ENCODE measurements at places on chromosomes 5 and 9.

DNA sequence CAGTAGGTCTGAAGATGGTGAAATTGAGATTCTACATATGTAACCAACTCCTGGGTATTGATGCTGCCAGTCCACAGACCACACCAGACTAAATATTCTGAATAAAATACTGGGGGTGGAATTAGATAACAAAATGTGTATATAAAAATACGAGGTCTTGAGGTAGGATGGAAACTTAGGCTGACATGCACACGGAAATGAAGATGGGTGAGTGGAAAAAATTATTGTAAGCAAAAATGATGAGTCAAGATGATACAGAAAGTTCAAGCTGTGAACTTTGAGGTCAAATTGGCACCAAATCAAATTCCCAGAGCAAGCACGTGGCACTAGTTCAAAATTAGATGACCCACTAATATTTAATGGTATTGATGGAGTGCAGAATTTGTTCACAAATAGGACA lies 713.4 kb upstream of the ACO1 start:
- DNase-seq = no peak

DNA sequence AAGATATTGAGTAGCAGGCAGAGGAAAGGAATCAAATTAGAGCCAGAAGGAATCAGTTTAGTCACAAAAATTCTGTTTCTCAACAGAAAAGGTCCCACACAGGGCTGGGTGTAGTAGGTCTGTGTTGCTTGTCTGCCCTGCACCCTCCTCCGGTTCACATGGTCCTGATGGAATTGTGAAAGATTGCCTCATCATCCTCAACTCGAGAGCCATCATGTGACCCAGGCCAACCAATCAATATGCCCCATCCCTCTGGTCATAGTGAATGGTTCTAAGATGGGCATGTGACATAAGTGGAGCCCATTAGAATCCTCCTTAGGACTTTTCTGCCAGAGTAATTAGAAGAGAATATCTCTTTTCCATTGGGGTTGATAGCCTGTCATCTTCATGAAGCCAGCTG lies 56.7 kb upstream of the RAD23B start:
- DNase-seq = no peak

DNA sequence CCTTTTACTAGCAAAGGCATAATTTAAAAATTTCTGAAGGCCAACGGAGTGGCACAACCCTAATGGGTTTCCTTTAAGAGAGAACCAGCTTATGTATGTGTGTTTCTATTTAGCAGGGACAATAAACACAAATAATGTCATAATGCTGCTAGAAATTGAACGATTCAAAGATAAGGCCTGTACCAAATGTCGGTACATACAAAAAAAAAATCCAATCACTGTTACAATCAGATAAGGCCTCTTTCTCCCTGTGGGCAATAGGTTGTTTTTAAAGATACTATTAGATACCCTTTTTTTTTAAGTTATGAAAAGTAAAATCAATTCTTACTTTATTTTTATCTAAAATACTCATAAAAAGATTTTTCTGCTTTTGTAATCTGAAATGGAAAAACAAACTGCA lies 821.0 kb downstream of the PRELID2 start:
- DNase-seq = no peak

DNA sequence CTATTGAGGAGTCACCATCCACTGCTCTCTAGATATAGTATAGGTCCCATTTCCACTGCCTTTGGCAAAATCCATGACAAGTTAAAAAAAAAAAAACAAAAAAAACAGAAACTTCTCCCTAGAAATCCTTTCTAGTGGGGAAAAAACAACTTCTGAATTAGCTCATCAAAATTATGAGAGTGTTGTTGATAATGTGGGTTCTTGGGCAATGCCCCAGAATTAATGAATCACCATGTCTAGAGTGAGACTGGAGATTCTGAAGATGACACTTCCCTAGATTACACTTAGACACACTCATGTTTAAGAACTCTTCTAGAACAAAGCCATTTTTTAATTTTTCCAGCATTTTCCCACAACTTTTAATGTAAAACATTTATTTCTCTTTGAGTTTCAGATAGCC lies 728.0 kb upstream of the C9orf72 start:
- DNase-seq = no peak

- DNase-seq = no peak
These were observed 14.3 kb downstream of the GAPT start for GRCh38 chr5:58505502-58505901.

GRCh38 chr5:37841203-37841602 lies 1.4 kb upstream of the GDNF start:
- no peak for DNase-seq

DNA sequence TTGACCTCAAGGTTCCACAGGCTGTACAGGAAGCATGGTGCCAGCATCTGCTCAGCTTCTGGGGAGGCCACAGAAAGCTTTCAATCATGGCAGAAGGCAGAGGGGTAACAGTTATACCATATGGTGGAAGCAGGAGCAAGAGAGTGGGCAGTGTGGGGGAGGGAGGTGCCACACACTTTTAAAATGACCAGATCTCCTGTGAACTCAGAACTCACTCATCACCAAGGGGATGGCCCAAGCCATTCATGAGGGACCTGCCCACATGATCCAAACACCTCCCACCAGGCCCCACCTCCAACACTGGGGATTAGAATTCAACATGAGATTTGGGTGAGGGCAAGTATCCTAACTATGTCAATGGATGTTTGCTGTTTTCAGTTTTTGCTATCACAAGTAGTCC lies 16.2 kb downstream of the CYFIP2 start:
- no peak for DNase-seq

DNA sequence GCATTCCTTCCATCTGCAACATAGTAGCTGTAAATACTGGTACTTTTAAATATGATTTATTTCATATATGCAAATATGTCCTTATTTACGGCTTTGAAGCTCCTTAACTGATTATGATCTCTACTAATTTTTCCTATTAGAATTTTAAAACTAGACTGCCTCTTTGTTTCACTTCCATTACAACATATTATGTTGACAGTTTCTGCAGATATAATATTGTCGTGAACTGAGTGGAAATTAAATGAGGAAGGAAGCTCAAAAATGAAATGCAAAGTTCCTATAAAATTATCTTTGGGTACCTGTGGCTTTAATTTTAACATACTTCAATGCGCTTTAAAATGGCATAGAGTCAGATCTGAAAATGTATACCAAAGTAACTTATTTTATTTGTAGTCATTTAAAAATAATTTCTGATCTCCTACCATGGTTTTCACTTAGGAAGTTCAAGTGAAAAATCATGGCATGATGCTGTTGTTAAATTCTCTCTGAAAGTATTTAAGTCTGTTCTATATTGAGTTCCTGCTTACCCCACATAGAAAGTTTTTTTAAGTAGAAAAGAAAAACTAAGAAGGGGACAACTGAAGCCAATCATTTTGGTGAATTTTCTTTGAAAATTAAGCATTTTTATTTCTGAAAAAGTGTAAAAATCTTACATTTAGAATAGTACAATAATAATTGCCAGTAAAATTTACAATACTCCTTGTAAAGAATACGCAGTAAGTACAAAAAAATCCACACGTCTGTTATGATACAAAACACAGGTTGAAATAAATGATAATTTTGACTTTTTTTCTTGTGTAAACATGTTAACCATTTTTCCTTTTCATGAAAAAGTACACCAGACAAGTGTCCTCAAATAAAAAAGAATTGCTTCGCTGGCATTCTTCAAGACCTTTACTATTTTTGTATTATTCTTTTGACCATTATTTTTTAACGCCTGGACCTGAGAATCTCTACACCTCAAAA lies 2.6 kb downstream of the FOXD1 start:
- no peak for DNase-seq

GRCh38 chr9:95103871-95104580 lies 213.5 kb downstream of the FANCC start:
- DNase-seq = no peak

- DNase-seq = no peak
These were observed 279.2 kb downstream of the PIK3R1 start for GRCh38 chr5:68494771-68495170.

- DNase-seq = no peak
These were observed at the start of gene GGTA1 for GRCh38 chr9:121499427-121500164. TSS of gene GGTA1 (minus strand) at chr9:121499844. CDS start at chr9:121467922, 31,922 bp downstream.

- DNase-seq = no peak
These were observed 102.9 kb downstream of the GCNT1 start for GRCh38 chr9:76561900-76562299.

DNA sequence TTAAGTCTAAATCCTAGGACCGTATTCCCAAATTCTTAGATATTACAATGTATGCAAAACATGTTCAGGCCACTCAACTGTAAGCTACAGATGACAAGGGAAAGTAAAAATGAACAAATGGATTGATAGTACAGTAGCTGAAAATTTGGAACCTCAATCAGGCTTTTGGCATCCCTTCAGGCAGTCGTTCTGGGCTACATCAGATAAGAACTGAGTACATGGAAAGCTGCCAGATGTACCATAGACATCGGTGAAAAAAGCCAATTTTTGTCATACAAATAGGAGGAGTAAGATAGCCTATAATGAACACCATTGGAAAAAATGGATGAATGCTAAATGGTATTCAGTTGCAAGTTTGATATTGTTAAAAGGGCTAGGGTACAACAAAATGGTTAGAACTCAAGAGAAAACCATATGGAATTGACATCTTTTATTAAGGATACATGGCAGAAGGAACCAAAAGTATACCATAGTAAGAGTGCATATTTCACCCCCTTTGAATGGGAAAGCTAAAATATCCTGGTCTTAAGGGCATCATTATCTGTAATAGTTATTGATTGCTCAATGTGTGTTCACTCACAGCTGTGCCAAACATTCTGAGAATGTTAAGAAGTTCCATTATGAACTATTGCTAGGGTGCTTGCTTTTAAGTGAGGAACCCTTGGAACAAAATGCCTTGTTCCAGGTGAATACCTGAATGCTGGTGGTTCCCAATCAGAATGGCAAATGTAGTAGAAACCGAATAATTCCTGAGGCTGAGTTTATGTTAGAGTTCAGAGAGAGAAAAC lies 86.4 kb downstream of the NR3C1 start:
- DNase-seq = no peak

DNA sequence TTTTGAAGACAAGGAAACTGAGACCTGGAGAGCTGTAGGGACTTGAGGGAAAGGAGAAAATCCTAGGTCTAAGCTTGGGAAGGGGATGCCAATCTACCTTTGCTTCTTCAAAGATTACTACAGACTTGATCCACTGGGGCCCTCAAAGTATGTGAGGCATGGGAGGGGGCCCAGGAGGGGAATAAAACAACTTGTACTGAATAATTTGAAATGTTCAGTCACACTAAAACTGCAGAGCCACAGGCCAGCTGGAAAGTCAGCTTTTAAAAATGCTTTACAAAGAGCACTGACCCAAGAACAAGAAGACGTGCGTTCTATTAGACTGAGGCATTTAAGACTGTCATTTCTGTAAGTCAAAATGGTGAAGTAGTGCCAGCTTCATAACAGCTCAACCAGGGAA lies 13.6 kb downstream of the IL33 start:
- no peak for DNase-seq

DNA sequence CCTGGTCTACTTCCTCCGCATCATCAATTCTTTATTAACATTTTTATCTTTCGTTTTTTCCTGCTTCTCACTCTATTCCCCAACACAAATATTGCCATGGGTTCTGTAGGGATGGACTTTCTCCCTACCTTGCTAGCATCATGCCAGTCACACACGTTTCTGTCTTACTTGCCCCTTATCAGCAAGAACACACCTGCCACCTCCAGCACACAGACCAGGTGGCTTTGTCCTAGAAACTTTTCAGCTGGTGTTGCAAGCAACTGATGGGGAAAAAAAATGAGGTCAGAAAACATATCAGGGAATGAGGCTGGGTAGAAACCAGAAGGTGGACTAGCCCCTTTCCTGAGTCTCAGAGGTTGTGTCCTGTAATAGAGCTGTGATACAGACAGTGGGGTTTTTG lies 5.8 kb downstream of the SH3RF2 start:
- no peak for DNase-seq

GRCh38 chr5:34043099-34043876 lies at the start of gene C1QTNF3:
TSS of gene C1QTNF3 (minus strand) at chr5:34043213. CDS start at chr5:34043125, 88 bp downstream.
- no peak for DNase-seq

DNA sequence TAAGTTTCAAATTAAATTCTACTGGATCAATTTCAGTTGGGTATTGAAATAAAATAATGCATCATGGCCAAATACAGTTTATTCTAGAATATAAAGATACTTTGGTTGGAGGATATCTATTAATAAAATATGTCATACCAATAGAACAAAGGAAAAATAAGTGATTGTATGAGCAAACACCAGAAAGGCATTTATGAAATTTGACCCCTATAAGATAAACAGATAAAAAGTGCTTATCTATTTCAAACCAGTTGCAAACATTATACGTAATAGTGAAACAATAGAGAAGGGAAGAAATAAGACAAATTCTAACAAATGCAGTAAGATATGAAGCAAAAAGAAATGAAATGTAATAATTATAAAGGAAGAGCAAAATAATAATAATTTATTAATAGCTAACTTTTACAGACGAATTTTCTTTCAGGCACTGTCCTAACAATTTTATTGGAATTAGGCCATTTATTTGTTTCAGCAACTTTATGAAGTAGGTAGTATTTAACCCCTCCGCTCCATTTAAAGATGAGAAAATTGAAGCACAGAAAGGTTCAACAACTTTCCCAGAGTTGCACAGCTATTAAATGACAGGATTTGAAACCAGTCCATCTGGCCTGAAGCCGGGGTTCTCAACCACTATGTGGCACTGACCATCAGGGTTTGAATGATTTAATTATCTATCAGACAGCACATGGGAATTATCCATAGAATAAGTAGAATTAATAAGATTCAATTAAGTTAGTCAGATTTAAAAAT lies 20.8 kb downstream of the ANKRD55 start:
- no peak for DNase-seq

GRCh38 chr9:130352586-130353285 lies 87.2 kb downstream of the HMCN2 start:
- no peak for DNase-seq

GRCh38 chr5:17620627-17621026 lies 10.4 kb downstream of the TAF11L12 start:
- no peak for DNase-seq

DNA sequence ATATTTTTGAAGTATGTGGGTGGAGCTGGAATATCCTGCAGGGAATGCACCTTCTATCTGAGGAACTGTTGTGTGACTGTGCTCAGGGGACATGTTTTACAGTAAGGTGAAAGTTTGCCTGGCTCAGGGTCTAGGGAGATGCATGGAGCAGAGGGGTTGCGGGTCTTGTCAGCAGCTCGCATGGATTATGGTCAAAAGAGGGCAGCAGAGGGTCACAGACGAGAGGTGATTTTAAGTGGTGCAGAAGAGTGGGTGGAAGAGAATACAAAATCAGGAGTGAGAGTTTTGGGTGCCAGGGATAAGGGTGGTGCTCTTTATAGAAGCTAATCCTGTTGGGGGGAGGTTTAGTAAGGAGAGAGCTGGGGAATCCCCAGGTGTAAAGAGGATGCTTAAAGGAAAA lies 53.5 kb upstream of the GRIN3A start:
- no peak for DNase-seq

All from CD4-positive, alpha-beta T cell treated with Interleukin-2 at 100 ng/mL for 4 hours (primary cell).